Stimulated activated CD8-positive, alpha-beta memory T cell treated with anti-CD3 and anti-CD28 coated beads, Interleukin-4, amount 100 ng/mL, for 4 hours (primary cell): ENCODE measurements at places on chromosomes 2 and 18.

DNA sequence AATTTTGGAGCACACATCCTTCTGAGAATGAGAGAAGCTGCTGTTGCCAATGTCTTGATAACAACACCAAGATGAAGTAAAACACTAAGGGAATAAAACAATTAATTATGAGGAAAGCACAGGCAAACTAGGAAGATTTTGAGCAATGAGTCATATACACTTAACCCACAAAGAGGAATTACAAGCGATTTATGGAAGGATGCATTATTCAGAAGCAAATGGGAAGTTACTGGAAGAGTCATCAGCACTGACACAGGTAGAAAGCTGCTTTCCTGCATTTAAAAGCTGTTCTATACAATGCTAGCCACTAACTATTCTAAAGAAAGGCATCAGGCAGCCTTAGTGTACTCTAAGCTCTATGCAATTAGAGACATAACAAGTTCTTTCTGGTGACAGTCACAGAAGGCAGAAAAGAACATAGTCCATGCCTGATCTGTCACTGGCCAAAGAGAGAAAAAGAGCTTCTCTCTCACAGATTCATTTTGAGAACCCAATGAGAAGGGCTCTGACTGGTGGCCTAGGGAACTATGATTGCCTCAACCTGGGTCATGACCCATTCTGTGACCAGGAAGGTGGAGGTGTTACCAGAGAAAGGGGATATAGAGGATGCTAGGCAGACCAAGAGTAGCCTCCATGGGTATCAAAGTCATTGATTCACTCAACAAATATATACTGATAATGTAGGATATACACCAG is 45.4 kb downstream of the M1AP start:
- DNase-seq: no peak

DNA sequence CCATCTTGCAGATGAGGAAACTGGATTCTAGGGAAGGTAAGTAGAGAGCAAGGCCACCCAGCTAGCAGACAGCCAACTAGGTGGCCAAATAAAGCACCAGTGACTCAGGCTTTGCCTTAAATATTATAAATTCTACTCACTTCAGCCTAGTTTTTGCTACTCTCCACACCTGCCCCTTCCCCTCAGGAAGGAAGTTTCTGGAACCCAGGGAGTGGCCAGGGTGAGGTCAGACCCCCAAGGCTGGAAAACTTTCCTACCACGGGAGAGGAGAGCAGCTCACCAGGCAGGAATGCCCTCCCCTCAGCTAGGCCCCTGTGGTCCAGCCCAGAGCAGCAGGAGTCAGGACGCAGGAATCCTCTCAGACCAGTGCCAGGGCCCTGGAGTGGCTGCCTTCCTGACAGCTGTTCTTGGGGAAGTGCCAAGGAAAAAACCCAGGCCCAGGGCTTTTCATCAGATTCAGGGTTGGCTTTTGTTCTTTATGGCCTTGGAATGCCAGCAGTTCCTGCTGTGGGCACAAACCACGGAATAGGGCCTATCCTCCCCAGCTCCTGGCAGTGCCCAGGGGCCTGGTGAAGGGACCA is 5.1 kb upstream of the PAX8 start:
- DNase-seq: no peak

DNA sequence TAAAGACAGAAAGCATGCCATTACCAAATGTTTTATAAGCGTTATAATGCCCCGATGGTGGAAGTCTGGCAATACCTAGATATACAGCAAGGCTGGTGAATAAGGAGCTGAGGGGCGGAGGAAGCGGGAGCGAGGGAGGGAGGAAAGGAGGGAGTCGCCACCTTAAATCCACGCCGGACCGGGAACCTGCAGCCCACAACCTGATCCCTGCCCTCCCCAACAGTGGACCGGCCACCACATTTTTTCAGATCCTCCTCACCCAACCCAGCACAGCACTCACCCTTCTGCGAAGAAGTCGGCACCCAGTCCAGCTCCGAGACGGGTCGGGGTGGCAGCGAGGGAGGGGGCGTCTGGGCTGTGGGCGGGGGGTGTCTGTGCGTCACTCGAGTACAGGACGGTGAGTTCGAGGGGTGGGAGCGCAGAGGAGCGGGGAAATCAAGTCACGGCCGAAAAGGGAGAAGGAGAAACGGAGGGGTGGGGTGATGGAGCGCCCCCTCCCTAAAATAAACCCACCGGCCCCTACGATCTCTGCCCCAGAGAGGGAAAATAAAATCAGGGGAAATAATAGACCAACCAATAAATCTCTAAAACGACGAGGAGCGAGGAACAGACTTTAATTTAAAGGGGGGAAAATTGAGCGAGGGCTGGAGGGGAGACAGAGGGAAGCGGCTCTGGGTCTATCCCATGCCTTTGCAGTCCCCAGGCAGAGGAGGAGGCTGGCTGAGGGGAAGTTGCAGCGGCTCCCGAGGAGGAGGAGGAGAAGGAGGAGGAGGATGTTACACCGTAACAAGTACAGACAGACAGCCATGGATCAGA is 96.5 kb upstream of the SERTAD2 start:
- peak; percentile 23 for DNase-seq

DNA sequence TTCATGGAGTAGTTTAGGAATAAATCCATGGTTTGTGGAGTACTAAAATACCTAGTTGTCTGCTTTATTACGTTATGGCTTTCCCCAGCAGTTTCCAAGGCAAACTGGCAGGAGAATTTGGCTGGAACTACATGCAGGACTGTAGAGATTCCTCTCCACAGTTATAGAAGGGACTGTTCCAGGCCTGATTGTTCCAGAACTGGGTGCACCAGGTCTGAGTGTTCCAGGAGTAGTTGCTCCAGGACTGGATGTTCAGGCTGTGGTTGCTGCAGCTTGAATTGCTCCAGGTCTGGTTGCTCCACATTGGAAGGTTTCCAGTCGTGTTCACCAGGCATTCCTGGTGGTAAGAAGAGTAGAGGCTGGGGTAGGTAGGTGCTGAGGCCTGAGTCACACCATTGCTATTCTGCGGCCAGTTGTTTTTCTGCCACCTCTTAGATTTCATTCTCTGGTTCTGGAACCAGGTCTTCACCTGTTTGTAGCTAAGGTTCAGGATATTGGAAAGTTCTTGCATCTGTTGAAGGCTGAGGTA is 28.1 kb downstream of the SGPP2 start:
- DNase-seq: no peak

DNA sequence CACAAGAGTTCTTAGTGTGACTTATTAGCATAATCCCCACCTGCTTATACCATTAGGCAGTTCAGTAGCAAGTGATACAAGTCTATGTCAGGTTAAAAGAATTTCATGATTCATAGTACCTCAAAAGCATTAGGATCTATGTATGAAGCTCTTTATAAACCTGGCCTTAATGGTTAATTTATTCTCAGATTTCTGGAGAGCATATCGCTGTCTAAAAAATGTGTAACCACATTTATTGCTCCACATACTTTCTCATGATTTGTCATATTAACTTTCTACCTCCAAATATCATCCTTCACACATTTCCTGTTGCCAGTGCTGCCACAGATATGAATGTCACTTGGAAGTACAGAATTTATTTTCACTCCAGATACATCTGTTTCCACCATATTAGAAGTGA is 332.8 kb upstream of the MAP2 start:
- no peak for DNase-seq

DNA sequence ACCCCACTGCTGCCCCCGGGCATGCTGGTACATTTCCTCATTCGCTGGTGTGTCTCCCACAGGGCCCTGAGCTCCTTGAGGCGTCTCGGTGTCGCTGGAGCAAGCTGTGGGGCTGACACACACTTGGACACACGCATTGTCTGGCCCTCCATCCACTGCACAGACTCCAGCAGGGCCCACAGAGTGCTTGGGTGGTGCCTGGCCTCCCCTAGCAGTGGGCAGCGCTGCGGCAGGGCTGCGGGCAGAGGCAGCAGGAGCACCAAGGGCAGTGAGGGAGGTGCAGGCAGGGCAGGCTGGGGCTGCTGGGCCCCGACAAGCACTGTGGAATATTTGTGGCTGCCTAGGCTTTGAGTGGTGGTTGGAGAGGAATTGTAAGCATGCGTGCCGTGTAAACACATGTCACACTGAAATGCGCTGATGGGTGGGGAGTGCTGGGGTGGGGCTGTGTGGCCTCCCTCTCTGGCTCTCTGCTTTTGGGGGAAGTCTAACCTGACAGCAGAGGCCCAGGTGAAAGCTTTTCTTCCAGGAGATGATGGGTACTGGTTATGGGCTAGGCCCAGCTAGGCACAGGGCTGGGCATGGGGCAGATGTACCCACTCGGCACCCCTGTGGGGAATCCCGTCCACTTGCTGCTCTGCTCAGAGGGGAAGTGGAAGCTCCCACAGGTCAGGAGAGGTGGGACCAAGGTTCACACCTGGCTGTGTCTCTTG is 55.5 kb upstream of the HS6ST1 start:
- DNase-seq: no peak

DNA sequence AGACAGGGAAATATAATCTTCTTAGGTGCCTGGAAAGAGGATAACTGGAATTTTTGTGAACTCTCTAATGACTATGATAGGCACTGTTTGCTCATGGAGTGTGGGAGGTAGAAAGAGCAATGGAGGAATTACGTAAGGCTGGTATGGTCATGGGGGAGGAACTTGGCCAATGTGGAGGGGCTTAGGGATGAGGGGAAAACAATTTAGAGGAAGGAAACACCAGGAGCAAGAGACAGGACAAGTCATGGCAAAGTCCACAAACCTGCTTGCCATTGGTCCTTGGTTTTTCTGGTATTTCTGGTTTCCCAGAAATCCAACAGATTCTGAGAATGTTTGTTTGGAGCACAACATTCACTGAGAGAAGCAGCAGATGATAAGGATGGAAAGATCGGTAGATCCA is 274.2 kb downstream of the DYSF start:
- DNase-seq: no peak

- DNase-seq: no peak
Measured at GRCh38 chr2:33458248-33458819, 18.1 kb upstream of the RASGRP3 start.

DNA sequence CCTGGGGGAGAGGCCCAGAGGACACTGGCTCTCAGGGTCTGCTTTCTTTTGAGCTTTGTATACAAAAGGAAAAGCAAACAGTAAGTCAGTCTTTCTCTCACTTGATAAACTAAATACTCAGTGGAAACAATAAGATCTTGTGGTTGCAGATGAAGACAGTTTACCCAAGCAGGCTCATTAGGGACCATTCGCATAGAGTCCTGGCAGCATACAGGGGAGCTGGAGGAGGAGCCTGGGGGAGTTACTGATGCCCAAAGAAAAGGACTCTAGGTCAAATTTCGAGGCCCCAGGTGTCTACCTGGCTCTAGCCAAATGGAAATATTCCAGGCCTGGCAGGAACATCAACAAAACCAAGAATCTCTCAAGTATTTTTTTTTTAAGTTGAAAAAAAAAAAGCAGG is 225.3 kb downstream of the CNTNAP5 start:
- DNase-seq: no peak

GRCh38 chr2:9493478-9493877 is 19.1 kb downstream of the IAH1 start:
- no peak for DNase-seq
